ENCODE measurements at places on chromosomes 11 and 22.
A peak's percentile ranks its signal among the peaks of the same experiment; 100 is the strongest.

DNA sequence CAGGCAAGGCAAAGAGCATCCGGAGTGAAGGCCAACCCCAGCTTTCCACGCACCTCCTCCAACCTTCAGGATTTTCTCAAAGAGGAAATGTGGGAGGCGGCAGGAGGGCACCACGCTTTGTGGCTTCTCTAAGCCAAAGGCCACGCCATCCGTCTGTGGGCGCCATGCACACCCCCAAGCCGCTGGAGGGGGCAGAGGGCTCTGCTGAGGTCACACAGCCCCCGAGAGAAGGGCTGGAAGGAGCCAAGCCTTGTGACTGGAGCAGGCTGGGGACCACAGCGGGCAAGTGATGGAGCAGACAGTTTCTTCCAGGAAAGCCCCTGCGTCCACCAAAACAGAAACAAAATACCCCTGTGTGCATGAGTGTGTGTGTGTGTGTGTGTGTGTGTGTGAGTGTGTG is 527.4 kb downstream of the BRD1 start:
- no peak for DNase-seq

- DNase-seq, result no peak
Observed at GRCh38 chr11:1871531-1871930, 18.6 kb downstream of the LSP1 start.

DNA sequence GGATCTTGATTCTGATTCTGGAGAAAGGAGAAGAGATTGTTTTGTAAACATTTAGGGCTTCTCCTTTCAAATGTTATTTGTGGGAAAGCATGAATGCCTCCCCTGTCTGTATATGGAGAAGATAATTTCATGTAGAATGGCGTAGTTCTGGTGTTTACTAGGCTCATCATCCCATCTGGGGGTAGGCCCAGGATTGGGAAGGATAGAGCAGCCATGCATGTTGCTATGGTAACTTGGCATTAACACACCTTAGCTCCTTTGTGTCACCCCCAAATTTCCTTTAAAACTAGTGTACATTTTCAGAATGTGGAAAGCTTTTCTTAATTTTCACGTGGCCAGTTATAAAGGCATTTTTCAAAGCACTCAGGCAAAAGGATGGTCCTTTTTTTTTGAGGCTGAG is 57.5 kb upstream of the EED start:
- no peak for DNase-seq

DNA sequence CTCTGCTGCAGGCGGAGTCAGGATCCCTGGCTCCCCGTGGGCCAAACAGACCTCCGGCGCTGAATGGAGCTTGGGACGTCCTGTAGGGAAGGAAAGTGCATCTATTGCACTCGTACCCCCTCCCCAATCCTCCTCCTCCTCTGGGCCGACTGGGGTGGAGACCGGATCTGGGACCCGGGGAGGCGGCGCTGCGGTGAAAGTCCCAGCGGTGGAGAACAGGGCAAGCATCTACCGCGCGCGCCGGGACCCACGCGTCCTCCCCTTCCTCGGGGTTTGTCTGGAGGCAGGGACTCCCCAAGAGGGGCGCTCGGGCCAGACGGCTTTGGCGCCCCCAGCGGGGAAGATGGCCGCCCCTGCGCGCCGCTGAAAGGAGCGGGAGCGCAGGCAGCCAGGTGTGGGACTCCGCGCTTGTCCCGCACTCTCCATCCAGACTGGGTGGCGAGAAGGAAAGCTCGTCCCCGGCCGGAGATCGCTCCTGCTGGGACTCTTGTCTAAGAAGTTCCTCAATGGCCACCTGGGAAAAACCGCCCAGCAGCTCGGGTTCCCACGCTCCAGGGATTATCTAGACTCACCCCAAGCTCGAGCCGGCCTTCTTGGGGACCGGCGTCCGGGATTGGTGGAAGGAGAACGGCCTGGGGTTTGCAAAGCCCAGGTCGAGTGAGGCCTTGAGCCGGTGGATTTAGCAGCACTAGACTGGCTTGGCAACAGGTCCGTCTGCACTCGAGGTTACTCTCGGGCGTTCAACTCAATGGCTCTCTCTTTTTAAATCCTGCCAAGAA is 718 bp downstream of the FADS2 start:
- no peak for DNase-seq

- DNase-seq, result no peak
Observed at GRCh38 chr11:106514706-106515105, 437.2 kb downstream of the AASDHPPT start.

DNA sequence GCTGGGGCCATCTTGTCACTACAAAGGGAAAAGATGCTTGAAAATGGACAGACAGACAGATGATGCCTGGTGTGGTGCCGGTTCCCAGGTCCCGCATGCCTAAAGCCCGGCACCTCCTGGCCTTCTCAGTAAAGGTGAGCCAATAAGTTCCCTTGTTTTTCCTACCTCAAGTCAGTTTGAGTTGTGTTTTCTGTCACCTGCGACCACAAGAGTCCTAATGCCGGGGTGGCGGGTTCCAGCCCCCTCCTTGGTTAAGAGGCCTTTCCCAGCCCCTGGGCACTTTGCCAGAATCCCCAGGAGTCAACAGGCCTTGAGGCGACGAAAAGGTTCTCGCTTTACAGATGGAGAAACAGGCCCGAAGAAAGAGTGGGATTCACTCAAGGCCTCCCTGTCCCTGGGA is 9.0 kb downstream of the FGF19 start:
- DNase-seq, result no peak

GRCh38 chr11:8631395-8632118 is 37.5 kb upstream of the STK33 start:
- no peak for DNase-seq

GRCh38 chr11:76347466-76347865 is 33.5 kb downstream of the THAP12 start:
- no peak for DNase-seq

DNA sequence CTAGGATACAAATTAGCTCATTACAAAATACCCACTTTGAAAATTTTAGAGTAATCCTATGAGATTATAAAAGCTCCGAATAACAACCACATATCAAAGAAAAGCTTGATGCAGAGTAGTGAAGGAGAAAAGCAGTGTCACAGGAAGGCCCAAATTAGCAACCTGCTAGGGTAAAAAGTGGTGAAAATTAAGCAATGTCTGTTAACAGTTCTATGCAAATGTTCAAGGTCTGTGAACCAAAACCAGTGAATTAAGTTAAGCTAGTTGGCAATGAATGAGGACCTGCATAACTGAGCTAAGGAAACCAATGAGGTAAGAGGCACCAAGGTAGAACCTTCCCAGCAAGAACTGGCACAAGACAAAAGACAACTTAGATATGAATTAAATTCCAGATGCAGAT is 29.6 kb downstream of the PRDM10 start:
- no peak for DNase-seq

DNA sequence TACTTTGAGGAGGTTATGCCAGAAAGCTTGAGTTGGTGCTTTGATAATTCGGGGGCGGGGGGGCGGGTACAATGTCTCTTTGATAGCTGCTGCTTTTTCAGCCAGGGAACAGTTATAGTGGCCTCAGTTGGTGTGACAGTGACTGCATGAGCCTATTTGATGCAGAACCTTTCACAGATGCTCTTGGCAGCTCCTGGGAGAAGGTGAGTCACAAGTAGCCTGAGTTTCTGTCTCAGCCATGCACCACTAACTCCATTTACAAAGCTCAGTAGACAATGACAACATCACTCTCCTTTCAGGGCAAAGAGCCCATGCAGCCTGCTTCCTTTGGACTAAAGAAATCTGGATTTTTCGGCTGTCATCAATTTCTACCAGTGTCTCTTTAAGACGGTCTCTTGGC is 42.1 kb upstream of the SEZ6L start:
- no peak for DNase-seq

DNA sequence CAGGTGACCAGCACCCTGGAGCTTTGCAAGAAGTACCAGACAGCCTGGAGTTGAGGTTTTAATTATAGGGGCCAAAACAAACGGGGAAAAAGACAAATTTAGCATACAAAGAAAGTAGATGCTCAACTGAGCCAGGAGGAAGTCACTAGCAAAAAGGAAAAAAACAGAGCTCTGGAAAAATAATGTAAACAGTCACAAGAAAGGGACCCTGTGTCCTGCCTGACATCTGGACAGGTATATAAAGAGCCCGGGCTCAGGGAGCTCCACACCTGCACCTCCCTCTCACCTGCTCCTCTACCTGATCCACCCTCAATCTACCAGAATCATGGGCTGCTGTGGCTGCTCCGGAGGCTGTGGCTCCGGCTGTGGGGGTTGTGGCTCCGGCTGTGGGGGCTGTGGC is at the start of gene KRTAP5-10:
Gene KRTAP5-10 (plus strand): TSS at position 301 of the 400 bp plus-strand sequence. CDS start 25 bp downstream, at position 326.
- DNase-seq, result no peak

DNA sequence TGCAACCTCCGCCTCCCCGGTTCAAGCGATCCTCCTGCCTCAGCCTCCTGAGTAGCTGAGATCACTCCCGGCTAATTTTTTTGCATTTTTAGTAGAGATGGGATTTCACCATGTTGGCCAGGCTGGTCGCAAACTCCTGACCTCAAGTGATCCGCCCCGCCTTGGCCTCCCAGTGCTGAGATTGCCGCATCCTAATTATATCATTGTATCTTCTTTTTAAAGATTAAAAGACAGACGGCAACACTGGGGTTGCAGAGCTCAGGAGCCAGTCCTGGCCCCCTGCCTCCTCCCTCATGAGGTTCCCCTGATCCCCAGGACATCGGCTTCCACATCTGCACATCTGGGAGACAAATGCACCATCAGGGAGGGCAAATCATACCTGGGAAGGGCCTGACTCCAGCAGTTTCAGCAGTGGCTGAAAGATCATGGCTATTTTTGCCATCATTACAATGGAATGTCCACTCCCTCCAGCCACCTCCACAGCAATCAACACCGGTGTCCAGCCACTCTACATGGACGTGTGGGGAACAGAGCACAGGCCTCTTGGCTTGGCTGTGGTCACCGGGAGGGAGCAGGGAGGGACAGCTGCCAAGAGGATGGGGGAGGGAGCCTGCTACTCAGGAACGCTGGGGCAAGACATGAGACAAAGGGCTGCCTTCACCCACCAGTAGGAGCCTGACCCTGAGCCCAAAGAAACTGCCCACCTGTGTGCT is 9.2 kb upstream of the CELSR1 start:
- DNase-seq, result no peak

- no peak for DNase-seq
Observed at GRCh38 chr11:128796270-128796669, 70.8 kb downstream of the KCNJ1 start.

DNA sequence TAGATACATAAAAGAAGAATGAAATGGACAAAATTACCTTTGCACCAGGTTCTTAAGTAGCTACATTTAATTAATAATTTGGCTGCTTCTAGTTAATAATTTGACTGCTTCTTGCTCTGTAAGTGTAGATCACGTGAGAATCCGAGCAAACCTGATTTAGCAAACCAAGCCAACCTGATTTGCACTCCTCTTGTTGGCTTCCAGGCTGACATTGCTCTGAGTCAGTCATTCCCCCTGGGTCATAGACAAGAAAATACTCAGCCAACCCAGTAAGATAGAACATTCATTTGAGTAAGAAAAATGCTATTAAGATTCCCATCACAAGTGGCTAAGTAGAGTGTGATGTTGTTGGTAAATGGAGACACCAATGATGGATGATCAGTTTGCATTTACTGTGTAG is 304.1 kb downstream of the C11orf87 start:
- no peak for DNase-seq

- no peak for DNase-seq
Observed at GRCh38 chr22:22932512-22932941, 44.9 kb downstream of the IGLL5 start.

- peak; percentile 63 for DNase-seq
Observed at GRCh38 chr11:71433648-71434450, 14.3 kb downstream of the DHCR7 start.

GRCh38 chr11:67029146-67029545 is 6.2 kb downstream of the SYT12 start:
- DNase-seq, result no peak

- DNase-seq, result no peak
Observed at GRCh38 chr22:27419473-27419872, 382.1 kb downstream of the MN1 start.

DNA sequence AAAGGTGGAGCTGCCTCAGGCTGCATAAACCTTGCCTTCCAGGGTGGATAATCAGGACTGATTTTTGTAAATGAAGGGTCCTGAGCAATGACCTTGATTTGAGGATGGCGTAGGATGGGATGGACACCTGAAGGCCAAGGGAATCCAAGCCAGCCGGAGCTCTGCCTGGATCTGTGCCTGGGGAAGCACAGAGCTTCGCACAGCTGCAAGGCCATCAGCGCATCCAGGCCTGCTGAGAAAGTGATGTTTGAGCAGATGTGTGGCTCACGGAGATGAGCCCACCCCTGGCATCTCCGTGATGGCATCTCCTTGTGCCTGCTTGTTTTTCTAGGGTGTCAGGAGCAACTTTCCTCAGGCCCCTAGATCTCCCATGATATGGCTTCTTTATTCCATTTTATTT is 23.3 kb downstream of the FAM83F start:
- no peak for DNase-seq

GRCh38 chr11:115652094-115652493 is 147.9 kb upstream of the CADM1 start:
- DNase-seq, result no peak

- DNase-seq, result no peak
Observed at GRCh38 chr11:18144243-18144642, 11.9 kb downstream of the MRGPRX3 start.

DNA sequence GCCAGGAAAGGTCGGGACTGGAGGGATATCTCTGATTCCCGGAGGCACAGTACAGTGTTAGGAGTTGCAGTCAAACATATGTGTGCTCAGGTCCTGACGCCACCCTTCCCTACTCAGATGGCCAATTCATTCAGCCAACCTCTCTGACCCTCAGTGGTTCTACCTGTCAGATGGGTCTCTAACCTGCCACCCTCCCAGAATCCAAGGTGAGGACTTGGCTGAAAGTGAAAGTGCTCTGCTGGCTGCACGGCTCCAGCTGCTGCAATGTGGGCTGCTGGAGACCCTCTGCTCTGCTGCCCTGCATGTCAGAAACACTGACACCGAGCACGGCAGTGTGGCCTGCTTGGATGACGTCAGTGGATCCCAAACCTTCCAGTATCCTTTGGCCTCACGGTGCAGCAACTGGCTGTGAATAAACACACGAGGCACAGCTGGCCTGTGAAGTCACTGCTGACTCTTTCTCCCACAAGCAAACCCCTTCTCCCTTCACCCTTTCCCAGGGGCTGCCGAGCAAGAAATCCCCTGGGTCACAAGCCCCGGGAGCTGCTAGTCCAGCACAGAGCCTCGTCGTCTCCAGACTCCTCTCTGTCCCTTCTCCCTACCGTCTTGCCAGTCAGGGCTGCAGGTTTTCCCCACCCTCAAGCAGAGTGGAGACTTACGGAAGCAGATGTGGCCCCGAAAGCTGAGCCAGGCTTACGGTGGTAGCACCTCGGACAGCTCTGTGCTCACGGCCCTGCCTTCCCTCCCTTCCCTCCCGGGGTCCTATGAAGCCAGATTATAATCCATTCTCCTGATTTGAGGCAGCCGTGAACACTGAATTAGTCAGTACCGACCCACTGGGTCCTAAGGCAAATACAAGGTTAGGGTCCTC is 24.3 kb downstream of the KIAA0930 start:
- no peak for DNase-seq

DNA sequence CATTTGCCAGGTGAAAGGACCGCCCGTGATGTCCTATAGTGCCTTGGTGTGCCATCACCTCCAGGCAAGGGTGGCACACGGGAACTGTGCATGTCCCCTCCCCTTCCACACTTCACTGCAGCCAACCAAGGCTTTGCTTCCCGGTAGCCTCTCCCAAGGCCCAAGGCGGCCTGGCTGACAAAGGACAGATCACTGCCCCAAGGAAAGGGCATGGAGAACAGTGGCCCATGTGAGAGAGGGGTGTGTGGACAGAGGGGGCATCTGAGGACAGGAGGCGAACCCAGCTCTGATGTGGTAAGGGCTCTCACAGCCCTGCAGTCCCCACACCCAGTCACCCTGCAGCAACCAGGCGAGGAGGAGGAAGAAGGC is 50.4 kb downstream of the RPUSD4 start:
- DNase-seq, result no peak

GRCh38 chr22:49701380-49702067 is 126.1 kb downstream of the BRD1 start:
- DNase-seq, result no peak

All from NCI-H460 (cell line).